ENCODE measurements at places on chromosomes 12 and 14.

GRCh38 chr14:49997991-49998390, 105.1 kb downstream of the ARF6 start:
- no peak for DNase-seq

GRCh38 chr14:36478782-36479181, 41.2 kb downstream of the NKX2-1 start:
- no peak for DNase-seq

GRCh38 chr12:90653040-90653439, 301.9 kb downstream of the CCER1 start:
- DNase-seq, result no peak

- no peak for DNase-seq
These were observed 5.5 kb upstream of the TMEM132D start for GRCh38 chr12:129909051-129910020.

DNA sequence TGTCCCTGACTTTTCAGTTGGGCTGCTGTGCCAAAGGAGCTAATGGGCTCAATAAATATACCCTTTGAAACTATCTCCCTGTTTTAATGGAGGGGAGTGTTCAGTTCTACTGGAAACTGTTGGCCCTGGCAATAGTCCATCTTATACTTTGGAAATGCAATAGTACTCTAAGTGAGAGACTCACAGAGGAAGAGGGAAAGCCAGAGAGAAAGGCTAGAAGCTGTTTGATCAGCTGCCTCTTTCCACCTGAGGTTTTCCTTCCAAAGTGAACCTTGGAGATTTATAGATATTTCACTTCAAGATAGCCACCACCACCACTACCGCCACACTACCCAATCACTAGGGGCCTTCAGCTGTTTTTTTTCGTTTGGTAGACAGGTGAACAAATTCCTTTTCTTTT, 93.6 kb upstream of the CCDC91 start:
- no peak for DNase-seq

GRCh38 chr12:20044846-20045245, 323.5 kb upstream of the PDE3A start:
- DNase-seq, result no peak

DNA sequence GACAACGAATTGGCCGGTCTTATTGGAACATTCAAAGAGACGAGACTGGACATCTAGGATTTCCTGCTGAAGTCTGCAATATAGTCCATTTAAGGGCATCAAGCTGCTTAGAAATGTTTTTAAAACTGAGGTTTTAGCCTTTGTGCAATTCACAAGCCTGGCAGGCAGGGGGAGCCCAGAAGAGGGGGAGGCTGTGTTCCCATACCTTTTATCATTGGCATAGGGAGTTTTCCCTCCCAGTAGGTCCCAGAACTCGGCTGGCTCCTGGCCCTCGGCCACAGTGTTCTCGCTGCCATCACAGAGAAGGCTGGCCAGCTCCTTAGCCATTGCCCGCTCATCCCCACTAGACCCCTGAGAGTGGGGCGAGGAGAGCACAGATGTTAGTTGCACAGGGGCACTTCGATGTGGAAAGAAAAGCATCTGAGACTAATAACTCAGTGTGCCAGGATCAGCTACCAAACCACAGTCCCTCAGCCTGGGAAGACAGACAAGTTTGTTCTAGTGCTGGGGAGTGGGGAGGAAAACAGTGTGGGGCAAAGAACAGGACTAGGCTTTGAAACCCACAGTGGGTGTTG, 15.1 kb downstream of the AVIL start:
- DNase-seq, result no peak

GRCh38 chr12:104204690-104205480, 10.7 kb upstream of the TXNRD1 start:
- DNase-seq, result no peak

GRCh38 chr14:64838656-64839055, 41.1 kb downstream of the SPTB start:
- no peak for DNase-seq

DNA sequence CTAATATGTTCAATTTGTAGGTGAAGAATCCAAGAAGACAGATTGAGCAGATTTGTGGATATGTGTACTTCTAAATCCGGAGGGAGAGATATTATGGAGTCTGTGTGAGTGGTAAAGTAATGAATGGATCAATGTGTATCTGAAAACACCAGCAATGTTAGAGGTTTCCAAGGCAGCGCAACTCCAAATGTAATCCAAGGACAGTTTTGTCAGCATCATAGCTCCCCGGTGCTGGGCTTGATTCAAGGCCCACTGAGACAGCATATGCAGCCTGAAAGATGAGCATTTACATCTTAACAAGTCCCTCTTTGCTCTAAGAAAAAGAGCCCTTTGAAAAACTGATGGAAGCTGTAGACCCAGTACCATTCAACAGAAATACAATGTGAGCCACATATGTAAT, 38.3 kb upstream of the FRMD6 start:
- no peak for DNase-seq

DNA sequence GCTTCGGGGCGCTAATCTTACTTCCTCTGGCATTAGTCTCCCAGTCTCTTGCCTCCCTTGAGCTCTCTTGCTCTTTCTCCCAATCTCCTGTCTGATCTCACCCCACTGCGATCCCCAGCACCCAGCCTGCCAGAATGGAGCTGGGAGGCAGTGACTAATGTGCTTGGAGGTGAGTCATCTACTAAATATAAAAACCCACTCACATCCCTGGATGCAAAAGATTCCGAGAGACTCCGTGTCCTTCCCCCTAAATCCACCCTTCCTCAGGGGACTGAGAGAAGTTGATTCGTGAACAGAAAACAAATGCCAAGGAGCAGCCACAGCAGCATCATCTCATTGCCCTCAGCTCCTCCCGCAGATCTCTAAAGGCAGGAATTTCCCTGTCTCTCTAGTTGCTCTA, 45.7 kb upstream of the KCNA5 start:
- DNase-seq, result no peak

GRCh38 chr12:78959556-78959955, 95.0 kb downstream of the SYT1 start:
- DNase-seq, result no peak

DNA sequence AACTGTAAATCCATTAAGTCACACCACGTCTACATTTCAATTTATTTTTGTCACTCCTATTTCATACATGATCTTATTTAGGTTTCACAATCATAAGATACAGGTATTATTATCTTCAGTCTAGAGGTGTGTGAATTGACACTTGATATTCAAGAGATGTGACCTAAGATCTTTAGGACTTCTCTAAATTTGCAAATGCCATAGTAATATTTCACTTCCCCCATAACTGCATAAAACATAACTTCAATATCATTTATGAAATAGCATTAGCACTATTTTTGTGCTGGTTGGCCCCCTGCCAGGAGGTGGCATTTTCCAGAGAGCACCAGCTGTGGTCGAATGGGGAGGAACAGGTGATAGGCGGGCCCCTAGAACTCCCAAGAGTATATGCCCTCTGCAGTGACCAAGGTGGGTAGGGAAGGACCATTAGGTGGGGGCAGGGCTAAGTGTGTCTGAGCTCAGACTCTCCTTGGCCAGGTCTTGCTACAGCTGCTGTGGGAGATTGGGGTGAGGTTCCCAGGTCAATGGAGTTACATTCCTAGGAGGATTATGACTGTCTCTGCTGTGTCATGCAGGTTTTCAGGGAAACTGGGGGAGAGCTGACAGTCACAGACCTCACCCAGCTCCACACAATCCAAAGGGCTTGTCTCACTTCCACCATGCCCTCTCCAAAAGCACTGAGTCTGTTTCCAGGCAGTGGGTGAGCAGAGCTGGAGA, 49.2 kb upstream of the ERGIC2 start:
- no peak for DNase-seq

DNA sequence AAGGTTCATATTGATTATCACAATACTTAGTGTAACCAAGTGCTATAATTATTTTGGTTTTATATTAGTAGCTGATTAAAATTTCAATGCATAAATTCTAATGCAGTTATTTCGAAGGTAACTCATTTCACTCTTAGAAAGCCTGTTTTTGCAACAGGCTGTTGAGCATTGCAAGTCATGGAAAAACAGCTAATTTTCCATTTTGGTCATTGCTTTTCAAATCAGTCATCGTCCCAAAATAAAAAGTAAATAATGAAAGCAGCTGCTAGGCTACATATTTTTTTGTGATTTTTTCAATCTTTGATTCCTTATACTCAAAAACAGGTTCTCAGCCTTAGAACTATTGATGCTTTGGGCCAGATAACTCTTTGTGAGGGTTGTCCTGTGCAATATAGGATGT, 22.9 kb downstream of the VEZT start:
- no peak for DNase-seq

DNA sequence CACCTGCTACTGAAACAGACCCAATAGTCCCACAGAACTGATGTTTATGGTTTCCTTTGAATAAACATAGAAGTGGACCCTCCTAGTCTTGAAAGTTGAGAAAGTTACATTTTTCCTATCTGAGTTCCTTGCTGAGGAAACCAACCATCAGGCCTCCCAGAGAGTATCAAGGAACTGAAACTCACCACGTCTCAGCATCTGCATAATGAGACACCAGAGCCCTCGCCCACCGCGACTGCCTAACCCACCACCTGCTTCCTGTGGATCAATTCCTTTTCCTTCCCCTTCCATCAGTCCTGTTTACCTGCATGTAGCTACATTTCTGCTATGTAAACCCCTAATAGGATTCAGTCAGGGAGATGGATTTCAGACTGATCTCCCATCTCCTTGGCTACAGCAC, 443.2 kb upstream of the TMEM132C start:
- DNase-seq, result no peak

GRCh38 chr14:77139540-77140358, 1.8 kb downstream of the ZDHHC22 start:
- peak; percentile 25 for DNase-seq

DNA sequence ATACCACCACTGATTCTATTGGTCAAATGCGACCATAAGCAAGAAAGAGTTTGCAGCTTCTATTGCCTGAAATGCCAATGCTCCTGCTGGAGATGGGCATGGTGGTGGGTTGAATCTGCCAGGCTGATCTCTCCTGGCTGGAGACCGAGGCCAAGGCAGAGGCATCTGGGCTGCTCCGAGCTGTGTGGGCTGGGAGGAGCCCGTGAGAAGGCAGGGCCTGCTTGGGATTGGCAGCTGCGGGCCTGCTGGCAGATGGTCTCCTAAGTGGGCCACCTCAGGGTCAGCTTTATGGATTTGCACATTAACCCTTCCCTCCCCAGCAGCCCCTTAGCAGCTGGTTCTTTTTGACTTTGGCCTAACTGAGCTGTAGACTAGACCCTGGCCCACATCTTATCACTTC, 25.4 kb downstream of the SRRM4 start:
- no peak for DNase-seq

GRCh38 chr14:20794644-20795369, 7.8 kb downstream of the RNASE1 start:
- no peak for DNase-seq

DNA sequence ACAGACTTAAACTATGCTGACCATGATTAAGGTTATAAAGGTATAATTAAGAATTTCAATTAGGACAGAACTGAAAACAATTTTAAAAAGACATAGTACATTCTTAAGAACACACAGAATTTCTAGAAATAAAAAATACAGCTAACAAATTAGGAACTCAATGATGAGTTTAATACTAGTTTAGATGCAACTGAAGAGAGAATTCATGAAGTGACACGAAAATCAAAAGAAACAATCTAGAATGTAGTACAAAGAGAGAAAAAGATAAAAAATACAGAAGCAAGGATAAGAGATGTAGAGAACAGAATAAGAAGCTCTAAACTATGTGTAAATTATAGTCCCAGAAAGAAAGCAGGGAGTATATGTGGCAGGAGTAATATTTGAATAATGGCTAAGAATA, 187.8 kb upstream of the KRR1 start:
- no peak for DNase-seq

- no peak for DNase-seq
These were observed 675 bp upstream of the SCARB1 start for GRCh38 chr12:124864326-124864752.

DNA sequence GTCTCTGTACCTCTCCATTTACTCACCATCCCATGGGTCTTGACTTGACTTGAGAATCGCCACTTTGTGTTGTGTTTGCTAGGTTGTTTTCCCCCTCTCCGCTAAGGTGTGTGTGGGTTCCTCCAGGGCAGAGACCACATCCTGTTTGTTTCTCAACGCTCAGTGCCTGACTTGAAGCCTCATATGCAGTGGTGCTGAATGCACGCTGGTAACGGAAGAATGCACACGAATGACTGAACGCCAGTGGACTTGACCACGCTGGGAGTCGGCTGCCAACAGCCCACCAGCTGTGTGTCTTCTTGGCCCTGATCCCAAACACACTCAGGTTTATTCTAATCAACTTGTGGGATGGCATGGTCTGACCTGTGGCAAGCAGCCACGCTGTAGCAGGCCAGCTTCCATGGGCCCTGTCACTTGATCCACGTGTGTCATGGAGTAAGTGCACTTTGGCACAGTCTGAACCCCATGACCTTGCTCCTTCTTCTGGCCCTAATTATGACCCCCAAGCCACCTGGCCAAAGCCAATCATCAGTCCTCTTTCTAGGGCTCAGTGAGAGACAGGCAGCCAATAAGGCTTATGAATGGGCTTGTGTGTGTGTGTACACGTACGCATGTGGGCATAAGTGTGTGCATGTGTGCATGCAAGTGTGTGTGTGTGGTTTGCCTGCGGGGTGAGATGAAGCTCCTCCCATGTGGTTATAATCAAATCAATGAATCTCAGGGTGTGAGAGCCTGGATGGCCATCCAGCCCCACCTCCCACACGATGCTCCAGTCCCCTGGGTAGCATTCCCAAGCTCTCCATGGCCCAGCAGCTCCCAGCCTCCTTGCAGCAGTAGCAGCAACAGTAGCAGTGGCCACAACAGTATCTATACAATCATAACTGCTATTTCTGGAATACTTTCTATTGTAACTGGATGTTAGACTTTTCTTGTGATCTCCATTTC, 6.4 kb upstream of the TC2N start:
- DNase-seq, result peak; percentile 52

- DNase-seq, result no peak
These were observed 291.3 kb downstream of the PDZRN4 start for GRCh38 chr12:41479426-41479825.

GRCh38 chr14:61121355-61121787, 140.3 kb downstream of the SLC38A6 start:
- DNase-seq, result no peak

DNA sequence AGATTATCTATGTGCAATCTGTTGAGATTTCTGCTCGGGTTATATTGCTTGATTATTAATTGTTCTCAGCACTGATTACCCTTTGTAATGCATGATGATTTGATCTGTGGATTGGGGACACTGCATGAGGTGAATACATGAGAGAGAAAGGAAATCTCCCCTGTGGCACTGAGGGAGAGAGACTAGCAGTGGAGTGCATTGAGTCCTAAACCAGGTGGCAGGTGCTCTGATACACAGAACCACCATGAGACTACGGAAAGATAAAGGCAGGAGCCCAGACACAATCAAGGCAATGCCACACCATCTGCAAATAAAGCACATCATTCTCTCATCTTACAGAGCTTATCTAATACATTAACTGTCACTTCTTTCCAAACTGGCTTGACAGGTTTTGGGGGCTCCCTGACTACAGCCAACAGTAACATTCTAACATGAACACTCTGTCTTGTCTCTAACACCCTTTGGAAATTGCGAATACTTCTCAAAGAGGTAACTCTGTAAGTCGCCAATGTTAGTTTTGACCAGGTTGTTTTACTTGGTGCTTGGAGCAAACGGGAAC, 37.6 kb upstream of the TSPAN8 start:
- no peak for DNase-seq
